Stimulated activated CD8-positive, alpha-beta memory T cell treated with anti-CD3 and anti-CD28 coated beads, Interleukin-4, amount 100 ng/mL, for 1 hour (primary cell): ENCODE measurements at places on chromosomes 4 and X.

GRCh38 chr4:166144607-166145006 lies 271.6 kb downstream of the TLL1 start:
- DNase-seq: no peak

DNA sequence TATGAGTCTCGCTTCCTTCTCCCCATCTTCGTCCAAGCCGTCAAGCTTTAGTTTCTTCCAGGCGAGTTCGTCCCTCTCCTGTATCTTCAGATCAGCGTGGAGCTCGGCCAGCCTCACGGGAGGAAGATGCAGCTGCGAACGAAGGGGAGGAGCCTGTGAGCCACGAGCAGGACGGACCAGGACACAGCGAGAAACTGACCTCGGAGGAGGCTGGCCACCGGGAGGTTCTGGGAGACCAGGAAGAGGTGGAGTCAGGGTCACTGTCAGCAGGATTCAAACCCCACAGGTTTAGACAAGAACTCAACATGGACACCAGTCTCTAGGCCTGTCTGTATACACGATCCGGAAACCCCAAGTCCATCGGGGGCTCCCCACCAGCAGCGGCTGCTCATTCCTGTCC lies 7.3 kb downstream of the LRPAP1 start:
- no peak for DNase-seq

- no peak for DNase-seq
Measured at GRCh38 chrX:19370061-19370460, 26.3 kb downstream of the PDHA1 start.

GRCh38 chr4:78357122-78357521 lies 194.4 kb upstream of the ANXA3 start:
- no peak for DNase-seq

DNA sequence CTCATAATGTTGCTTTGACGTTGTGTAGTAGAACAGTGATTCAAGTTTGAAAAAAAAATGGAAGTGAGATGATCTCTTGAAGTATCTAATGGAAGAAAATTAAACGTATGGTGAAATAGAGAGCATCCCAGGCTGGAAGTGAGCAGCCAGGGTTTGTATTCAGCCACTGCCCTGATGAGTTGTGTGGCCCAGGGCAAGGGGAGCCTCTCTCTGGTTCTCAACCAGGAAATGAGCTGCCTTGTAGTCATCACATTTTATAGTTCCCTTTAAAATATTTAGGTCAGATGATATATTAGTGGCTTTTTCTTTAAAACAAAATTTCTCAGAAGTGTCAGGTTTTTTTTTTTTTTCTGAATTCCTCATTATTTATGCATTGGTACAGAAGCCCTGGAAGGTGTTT lies 150.3 kb downstream of the GPAT3 start:
- DNase-seq: no peak

DNA sequence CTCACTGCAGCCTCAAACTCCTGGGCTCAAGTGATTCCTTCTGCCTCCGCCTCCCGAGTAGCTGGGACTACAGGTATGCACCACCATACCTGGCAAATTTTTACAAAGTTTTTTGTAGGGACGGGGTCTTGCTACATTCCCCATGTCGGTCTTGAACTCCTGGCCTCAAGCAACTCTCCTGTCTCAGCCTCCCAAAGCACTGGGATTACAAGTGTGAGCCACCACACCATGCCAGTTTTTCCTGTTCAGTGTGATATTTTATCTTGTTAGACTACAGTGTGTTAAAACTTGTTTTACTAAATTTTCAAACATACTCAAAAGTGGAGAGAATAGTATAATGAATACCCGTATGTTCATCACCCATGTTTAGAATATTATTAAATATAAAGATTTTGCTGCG lies 12.1 kb downstream of the HPRT1 start:
- DNase-seq: no peak

DNA sequence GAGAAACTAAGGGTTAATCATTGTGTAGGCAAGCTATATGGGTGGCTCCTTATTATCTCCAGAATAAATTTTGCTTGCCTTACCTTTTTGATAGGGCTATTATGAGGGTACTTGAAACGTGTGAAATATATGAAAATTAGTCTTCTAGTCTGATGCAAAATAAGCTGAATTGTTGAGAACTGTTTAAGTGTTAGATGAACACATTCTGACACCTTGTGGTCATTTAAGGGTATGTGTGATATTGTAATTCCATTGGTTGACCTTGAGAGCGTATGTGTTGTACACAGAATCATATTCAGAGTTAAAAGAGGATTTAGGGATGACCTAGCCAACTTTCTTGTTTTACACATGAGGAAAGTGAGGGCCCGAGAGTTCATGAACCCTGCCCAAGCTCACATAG lies 44.6 kb upstream of the LINC00632 start:
- DNase-seq: no peak
